ENCODE measurements at places on chromosomes 7 and 10.

- no peak for DNase-seq
Observed at GRCh38 chr7:140349144-140349771, 49.1 kb downstream of the SLC37A3 start.

DNA sequence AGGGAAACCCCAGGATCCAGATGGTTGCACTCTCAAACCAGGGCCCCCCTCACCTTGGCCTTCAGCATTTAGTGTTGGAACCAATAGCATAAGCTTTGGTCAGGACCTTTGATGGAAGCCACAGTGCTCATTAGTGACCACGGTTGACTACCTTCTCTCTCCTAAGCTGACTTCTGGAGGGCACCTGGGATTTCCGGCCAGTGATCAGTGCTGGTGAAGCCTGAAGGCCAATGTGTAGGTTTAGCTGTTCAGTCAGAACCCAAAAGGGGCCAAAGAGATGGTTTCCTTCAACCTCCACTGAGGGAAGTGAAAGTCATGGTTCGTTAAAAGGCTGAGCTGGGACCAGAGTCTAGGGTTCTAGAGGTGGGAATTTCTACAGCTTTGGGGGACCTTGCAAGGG lies 46.4 kb downstream of the TCF7L2 start:
- no peak for DNase-seq

DNA sequence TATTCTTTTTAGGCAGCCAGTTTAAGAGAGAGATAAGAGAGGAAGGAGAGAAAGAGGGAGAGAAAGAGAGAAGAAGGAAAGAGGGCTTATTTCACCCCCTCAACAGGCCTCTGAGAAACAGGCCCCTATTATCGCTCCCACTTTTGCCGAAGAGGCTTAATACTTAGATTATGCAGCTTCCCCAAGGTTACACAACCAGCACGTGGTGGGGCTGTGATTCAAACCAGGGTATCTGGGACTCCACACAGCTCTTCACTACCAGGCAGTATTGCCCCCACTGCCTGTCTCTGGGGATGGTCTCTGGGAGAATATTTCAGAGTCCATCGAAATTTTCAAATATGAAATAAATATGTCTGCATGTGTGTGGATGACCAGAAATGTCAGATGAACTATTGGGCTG lies 3.0 kb downstream of the GIMAP1 start:
- no peak for DNase-seq

DNA sequence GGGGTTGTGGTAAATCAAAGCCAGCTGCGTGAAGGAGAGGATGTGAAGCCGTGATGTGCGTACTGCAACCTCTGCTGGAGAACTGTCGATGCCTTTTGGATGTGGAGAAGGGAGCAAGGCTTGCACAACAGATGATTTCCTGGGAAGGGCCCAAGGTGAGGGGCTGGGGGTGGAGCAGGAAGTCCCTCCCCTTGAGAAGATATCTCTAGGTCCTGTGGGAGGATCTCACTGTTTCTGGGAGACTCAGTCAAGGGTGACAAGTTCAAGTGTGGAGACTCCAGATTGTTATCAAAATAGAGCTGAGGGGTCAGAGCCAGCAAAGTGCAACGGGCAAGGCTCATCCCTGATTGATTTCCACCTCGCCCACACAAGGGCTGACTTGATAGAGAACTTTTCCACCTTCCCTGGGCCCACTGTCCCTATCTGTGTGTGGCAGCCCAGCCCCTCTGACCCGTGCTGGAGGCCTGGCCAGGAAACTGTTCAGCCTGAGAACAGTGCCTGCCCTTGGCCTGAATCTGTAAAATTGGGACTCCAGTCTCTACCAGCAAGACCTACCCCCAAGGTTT lies 55.0 kb downstream of the COL13A1 start:
- DNase-seq: no peak

DNA sequence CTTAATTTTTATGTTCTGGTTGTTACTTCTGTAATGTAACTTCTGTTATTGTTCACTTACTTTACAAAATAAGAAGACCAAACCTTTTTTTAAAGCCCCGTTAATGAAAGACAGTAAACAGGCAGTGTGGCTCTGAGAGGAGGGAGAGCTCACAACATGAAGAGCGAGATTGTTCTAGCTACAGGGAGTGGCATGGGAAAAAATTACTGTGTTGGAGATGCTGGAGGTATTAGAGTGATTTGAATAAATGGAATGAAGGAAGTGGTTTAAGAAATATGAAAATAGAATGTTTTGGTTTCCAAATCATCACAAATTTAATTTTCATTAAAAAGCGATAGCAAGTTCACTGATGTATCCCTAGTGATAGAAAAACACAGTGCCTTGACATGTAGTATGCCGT lies 31.8 kb downstream of the REEP3 start:
- no peak for DNase-seq

GRCh38 chr10:15760681-15761080 lies 41.0 kb upstream of the ITGA8 start:
- DNase-seq: no peak

GRCh38 chr10:88315755-88316154 lies 267.4 kb downstream of the RNLS start:
- no peak for DNase-seq

GRCh38 chr10:17474595-17475323 lies 20.4 kb upstream of the ST8SIA6 start:
- DNase-seq: no peak

DNA sequence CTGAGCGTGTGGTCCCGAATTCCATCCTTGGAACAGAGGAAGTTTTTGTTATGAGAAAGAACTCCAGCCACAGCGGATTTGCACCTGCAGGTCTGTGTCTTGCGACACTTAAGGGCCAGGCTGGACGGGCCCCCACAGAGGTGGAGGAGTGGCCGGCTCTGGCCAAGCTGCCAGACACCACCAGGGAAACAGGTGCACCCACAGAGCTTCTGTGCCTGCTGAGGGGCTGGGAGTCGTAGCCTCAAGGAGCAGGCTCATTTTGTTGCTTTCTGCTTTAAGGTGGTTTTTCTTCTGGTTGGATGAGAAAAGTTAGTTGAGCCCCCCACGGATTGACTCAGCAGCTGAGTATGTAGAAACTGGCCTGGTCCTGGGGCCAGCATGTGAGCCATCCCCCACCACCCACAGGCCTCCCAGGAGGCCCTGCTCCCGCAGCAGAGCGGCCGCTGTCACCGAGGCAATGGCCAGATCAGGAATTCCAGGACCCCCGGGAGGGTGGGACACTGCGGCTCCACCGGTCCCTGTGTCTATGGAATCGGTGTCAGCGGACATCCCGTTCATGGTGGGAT lies 41.9 kb downstream of the NKX6-2 start:
- DNase-seq: no peak

DNA sequence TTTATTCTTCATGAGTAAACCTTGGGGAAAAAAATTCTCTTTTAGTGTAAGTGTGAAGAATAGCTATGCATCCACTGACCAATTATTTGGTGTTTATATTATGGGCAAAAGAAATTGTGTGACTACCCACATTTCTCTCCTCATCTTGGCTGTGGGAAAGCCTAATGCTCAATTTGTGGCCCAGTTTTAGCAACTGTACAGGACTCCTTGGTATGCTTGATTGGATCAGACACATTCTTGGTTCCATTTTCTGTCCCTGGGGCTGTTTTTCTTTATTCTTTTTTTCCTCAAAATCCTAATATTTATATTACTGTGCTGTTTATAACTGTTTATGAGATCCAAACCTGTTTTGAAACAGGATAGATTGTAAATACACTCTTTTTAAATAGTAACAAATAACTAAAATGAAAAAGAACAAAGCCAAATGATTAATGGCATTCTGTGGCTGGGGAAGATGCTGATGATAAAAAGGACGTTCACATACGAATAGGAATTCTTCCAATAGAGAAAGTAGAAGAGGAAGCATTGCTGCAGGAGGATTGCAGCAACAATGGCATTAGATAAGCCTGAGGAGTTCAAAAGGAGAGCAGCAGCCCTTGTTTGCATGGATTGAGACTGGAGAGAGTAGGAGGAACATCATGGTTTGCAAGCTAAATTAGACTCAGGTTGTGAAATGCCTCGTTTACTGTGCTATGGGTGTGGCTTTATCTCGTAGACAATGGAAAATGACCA lies 580.5 kb downstream of the INHBA start:
- no peak for DNase-seq

- no peak for DNase-seq
Observed at GRCh38 chr10:90993340-90993739, 72.5 kb upstream of the ANKRD1 start.

DNA sequence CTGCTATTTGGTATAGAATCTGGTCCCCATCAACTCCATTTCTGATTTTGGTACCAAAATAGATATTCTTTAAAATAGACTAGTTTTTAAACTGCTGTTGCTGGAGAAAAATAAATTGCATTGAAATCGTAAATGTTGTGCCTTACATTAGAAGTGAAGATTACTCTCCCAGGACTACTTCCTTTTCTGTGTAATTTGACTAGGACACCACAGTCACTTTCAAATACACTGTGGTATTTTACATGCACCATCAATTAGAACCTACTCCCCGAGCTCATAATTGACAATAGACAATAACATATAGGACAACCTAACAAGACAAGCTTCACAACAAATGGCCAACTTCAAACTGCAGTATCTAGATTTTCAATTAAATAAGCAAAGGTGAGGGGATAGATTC lies 211.5 kb downstream of the DGKB start:
- DNase-seq: no peak

DNA sequence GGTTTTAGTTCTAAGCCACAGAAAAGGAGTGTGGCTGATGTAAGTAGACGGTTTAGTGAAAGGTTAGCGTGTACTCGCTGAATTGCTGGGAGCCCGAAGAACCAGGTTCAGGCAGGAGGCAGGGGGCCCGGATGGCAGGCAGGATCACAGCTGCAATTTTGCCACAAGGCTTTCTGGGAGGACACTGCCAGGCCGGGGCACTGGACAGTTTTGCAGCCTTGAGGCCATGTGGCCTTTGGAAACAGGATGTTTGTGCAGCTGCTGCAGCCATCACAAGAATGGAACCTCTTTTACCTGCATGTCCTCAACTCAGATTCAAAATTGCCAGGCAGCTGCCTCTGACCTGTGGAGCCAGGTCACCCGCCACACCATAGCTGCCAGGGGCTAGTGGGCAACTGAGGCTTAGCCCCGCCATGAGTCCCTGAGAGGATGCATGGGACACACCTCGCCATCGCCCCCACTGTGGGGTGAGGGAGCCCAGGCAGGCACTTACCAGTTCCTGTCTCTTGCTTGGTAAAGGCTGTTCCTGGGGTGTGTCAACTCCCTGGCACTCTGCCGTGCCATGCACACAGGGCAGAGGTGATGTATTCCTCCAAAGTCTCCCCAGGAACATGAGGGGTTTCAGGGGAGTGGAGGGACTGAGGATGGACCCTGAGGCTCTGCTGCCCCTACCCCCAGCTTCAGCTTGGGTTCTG lies 188.6 kb downstream of the RPS24 start:
- no peak for DNase-seq

GRCh38 chr7:2387897-2388636 lies 15.3 kb upstream of the CHST12 start:
- DNase-seq: no peak

GRCh38 chr10:50396491-50397311 lies 145.4 kb upstream of the ASAH2 start:
- peak; percentile 78 for DNase-seq

GRCh38 chr7:138924501-138925225 lies 56.5 kb downstream of the KIAA1549 start:
- DNase-seq: no peak

DNA sequence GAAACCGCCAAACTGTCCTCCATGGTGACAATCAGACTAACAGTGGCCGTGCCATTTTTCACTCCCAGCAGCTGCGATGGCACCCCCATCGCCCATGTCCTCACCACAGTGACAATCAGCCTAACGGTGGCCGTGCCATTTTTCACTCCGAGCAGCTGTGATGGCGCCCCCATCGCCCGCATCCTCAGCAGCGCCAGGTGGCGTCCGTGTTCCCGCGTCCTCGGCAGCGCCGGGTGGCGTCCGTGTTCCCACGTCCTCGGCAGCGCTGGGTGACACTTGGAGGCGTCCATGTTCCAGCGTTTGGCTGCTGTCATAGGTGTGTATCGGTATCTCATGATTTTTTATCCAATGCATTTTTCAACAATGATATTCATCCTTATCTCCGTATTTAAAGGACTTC lies 267.3 kb downstream of the PTPRN2 start:
- DNase-seq: no peak

- DNase-seq: no peak
Observed at GRCh38 chr7:34596887-34597286, 61.1 kb upstream of the NPSR1 start.

DNA sequence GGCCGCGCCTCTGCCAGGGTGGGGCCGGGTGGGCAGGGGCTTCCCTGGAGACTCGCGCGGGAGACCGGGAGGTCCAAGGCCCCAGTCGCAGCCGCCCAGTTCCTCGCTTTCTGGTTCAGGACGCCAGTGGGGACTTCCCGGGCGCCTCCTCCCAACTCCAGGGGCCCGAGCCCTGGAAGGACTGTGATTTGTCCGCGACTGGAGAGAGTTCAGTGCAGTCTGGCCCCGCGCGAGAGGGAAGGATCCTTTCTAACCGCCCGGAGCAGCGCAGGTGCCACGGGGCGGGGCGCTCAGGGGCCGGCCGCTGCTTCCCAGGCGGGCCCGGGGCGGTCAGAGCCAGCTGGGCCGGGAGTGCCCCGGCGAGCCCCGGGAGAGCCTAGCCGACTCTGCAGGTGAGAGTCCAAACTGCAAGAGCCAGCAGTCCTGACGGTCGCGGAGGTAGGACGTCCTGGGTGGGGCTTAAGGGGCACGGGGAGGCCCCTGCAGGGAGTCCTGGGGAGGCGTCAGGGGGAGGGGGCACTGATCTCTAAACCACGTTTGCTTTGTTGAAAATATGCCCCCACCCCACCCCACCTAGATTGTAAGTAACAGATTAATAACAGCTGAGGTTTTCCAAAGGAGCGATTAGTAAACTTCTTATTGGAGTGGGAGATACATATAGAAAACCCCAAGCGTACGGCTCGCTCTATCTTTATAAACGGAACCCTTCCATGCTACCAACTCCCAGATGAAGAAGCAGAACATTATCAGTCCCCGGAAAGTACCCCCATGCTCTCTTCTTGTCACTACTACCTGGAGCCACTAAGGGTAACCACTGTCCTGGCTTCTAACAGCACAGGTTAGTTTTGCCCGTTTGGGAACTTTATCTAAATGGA lies 8.2 kb downstream of the NKX2-3 start:
- no peak for DNase-seq

DNA sequence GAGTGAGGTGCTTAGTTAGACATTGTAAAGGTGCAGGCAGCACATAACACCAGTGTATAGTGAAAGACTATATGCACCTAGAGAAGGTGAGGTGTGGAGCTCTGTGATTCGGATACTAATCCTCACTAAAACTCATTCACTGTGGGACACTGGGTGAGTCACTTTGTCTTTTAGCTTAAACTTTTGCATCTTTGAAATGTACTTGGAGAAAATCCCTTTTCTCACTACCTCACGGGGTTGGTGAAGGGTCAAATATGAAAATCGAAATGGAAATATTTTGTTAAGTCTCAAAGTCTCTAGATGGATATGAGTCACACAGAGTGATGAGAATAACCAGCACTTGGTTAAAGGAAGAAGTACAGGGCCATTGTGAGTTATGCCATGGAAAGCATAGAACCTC lies 38.0 kb downstream of the MDFIC start:
- no peak for DNase-seq
